ENCODE measurements at places on chromosomes 1 and 21.

GRCh38 chr21:24290151-24290833, 1317.0 kb downstream of the MRPL39 start:
- DNase-seq: peak; percentile 32

- DNase-seq: no peak
Observed at GRCh38 chr1:193120604-193121166, 1.1 kb upstream of the CDC73 start.

DNA sequence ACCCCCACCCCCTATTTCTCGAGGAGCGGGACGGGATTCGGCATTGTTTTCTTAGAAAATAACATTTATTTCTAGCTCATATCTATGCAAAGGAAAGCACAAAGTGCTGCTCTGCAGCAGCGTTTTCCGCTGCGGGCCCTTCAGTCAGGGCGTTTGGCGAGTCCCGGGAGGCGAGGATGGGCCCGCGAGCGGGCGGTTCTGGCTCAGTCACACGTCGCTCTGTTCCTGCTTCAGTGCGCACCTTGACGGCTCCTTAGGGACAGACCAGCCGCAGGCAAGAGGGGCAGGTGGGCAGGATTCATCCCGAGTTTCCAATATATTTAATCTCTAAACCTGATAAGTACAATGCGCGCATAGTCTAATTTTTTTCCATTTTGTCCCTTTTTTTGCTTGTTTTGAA, 5.7 kb downstream of the DMRTA2 start:
- no peak for DNase-seq

DNA sequence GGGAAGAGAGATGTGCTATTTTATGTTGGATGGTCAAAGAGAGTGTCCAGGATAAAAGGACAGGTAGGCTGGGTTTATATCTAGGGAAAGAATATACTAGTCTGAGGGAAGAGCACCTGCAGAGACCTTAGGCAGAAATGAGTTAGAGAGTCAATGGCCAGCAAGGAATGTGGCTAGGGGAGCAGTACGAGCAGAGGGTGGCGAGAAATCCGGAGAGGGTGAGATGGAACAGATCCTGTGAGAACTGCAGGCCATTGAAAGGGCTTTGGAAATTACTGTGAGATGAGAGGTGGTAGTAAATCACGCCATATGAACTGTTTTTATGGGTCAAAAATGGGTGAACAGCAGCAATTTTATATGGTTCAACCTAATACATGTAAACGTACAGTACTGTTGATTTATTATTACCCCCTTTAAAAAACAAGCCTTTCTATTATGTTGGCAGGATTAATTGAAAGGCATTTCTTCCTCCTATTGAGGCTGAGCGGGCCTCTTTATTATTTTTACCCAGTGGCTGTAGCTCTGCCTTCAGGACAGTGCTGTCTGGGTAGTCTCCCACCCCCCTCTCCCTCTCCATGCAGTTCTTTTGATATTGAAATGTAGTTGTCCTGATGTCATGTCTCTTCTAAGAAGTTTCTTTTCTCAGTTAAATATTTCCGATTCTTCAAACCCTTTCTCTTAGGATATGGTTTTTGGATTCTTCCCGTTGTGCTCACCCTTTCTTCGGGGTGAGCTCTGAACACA, 75.2 kb upstream of the CD1D start:
- no peak for DNase-seq

DNA sequence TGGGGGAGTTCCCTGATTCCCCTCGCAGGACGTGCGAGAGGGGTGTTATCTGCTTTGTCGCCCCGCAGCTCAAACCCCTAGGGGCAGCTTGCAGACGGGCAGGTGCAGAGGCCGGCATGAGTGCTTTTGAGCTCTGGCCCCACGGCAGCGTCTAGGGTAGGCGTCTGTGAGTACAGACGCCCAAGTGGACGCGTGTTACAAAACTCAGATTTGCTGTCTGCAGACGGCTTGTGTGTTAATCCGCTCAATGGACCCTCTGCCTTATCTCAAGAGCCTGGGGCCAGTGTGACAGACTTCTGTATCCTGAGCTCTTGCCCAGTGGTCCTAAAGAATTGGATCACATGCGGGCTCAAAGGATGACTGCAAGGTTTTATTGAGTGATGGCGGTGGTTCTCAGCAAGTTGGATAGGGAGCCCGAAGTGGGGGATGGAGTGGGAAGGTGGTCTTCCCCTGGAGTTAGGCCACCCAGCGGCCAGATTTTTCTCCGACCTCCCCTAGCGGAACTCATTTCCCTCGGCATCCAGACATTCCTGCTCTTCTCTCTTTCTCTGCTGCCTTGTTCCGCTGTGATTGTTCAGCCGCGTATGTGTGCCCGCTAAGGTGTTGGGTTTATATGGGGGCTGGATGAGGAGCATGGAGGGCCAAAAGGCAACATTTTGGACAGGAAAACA, 9.4 kb downstream of the CFHR4 start:
- no peak for DNase-seq

GRCh38 chr1:67818725-67819301, 14.5 kb downstream of the GNG12 start:
- no peak for DNase-seq

GRCh38 chr21:42627527-42628289, 25.7 kb upstream of the PDE9A start:
- no peak for DNase-seq

DNA sequence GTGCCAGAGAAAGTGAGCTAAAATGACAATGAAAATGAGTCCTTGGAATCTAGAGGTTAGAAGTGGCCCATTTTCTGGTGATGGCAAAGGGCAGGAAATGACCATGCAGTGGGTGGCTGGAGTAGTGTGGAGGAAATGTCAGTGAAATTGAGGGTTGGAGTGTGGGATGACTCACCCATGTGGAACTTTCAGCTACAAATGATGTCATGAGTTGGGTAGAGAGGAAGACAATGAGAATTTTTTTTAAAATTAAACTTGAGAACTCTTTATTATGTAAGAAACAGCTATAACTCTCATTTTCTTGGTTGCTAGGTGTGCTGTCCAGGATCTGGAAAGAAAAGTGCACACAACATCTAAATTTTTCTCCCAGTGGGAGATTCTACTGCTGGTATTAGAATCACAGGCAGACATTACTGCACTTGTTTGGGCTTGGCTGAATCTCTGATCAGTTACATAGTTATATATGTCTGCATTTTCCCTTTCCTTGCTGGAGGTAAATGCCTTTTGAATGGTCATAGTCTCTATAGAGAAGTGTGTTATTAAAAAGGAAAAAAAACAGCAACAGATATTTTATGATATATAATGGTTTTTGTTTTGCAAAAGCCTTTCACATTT, 56.8 kb upstream of the GNG12 start:
- DNase-seq: no peak

GRCh38 chr1:15157524-15158399, 4.2 kb downstream of the TMEM51 start:
- DNase-seq: no peak

- DNase-seq: no peak
Observed at GRCh38 chr1:8679395-8679800, 138.0 kb downstream of the RERE start.

DNA sequence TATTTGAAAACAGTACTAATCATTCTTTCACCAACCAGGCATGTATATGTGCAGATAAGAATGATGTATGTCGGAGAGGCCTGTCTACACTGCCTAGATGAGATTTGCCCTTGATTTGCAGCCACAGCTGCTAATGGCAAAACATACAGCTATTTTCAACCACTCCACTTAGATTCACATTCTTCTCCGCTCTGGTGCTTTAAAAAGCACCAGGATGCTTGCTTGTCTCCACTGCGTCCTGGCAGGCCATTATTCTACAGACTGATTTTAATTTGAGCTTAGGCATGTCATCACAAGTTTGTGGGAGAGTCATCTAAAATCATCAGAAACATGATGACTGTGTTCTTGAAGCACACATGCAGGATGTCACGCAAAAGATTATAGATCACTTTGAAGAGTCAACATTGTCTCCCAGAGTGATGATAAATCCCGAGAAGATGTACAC, 119.0 kb upstream of the NRIP1 start:
- no peak for DNase-seq

DNA sequence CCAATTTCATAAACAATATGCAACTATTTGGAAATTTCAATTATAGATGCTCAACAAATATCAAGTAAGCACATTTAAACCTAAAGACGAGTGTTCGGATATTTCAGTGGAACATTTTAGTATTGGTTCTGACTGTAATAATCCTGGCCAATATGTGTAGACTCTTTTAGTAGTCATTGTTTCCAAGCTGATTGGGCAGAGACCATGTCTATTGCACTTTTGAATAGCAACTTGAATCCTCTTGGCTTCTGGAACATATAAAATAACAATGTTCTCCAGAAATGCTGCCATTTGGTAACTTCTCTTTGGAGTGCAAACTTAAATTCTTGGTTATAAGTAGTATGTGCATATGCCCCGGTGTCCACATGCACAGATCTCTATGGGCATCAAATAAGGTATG, 205.5 kb upstream of the C1orf105 start:
- DNase-seq: no peak

DNA sequence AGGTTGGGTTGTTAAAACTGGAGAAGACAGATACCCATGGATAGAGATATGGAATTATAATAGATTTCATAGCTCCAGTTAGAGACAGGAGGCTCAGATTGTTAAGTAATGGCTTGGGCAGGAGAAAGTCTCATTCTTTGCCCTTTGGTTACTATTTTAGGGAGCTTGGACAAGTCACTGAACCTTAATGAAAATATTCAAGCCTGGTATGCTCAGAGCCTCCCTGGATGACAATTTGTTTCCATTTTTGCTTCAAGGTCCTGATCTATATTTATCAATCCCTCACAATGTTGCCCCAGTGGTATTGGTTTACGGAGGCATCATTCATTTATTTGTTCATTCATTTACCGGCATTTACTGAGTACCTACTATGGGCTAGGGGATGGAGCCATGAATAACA, 37.5 kb downstream of the RCSD1 start:
- DNase-seq: no peak

DNA sequence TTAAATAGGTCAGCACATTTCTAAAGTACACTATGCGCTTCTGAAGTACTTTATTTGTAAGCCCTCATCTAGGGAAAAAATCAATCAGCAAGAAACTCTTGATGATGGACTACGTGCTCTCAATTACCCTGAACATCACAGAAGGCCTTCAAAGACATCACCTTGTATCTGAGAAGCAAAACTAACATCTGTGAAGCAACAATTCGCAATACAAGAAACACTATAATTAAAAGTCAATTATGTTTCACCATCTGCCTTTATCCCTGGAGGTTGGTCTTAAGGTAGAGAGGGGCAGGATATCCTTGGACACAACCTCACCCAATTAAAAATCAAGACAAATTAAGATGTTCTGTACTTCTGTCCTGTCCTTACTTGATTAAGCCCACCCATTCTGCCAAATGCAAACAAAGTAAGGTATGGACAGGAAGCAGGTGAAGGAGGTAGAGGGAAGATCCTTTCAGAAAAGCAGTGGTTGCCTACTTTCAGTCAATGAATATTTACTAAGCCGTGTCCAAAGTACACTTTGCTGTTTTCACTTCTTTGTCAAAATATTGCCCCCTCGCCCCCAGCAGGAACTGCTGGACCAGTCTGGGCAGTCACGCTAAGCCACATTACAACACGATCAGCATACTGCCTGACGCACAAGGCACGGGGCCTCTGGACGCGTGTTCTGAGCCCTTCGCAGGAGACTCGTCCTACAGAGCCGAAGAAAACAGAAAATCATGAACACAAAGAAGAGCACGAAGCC, 887 bp downstream of the SLC19A2 start:
- peak; percentile 4 for DNase-seq

DNA sequence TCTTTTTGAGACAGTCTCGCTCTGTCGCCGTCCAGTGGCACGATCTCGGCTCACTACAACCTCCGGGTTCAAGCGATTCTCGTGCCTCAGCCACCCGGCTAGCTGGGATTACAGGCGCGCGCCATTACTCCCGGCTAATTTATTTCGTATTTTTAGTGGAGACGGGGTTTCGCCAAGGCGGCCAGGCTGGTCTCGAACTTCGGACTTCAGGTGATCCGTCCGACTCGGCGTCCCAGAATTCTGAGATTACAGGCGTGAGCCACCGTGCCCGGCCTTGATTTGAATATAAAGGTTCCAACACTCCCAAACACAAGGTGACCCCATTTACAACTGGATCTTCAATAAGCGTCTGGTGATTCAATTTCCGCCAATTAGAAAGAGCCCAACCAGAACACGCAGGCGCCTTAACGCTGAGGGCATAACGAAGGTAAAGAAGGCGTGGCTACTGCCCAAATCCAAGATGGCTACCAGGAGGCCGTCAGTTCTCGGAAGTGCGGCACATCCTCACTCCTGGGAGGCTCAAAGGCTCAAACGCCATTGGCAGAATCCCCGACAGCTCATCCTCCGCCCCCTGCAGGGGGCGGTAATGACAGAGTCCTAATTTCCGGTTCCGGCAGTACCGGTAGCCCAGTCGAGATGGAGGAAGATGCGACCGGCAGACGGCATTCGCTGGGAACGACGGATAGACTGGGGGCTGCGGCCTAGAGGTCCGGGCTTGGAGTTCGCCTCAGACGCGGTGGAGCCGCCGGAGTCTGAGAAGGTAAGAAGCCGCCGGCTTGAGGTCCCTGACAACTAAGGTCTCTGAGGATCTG, at the start of gene SLC25A44:
Gene SLC25A44 (plus strand): TSS at position 617 of the 812 bp plus-strand sequence. CDS start 5,744 bp downstream, outside the sequence.
- DNase-seq: peak; percentile 97

DNA sequence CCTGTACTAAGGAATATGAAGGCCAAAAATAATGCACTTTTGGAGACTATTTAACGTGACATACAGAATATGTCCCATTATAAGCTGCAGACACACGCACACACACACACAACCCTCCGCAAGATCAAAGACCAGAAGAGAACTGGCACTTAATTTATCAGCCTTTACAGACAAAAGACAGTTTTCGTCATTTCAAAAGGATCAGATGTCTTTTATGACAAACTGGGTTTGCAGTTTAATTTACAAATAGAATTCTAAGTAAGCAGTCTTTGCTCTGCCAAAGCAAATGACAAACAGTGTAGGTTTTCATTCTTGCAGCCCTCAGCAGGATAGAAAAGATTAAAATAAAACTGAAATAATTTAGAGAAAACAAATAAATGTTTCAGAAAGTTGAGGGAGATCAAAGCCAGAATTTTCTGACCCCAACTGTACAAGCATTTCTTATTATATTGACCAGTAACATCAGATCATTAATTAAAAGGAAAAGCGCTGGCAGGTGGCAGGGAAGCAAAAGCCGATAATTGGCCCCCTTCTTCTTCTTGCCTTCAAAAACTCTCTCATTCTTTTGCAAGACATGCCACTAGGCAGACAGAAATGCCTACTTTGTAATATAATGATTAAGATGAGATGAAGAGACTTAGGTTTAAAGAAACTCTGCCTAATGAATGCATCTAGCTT, 169.0 kb downstream of the DENND1B start:
- DNase-seq: no peak

GRCh38 chr1:96723377-96723776, 1.8 kb downstream of the PTBP2 start:
- DNase-seq: no peak

Measured in CD4-positive, alpha-beta T cell treated with Interleukin-6 at 100 ng/mL for 8 hours (primary cell).